ENCODE measurements at places on chromosomes 4 and X.

DNA sequence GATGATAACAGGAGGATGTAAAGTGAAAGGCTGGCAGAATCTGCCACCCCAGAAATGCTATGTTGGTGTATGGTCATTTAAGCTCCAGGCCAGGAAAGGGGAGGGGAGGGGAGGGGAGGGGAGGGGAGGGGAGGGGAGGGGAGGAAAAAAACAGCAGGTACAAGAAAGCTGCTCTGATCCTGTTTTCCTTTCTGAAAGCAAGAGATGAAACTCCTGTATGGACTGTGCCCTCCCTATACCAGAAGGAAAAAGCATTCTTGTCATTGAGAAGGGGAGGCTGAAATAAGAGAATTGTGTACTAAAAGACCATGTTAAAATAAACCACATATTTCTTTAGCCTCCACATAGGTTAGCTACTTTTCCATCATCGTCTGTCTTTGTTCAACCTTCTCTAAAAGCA lies 179.5 kb downstream of the NLGN4X start:
- no peak for DNase-seq

DNA sequence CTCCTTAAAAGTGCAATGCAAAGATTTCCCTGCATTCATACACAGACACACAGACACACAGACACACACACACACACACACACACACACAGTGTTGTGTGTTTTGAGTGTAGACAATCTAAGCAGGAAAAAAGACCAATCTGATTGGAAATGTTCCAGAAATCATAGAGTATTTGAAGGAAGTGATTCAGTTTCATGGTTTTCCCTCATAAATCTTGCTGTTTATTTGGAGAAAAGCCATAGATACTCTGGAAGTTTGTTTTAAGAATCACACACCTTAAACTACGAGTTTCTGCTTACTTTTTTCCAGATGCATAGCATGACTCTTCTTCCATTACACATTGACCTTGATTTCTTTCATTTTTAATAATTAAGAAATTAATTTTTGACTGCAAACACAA lies 298.5 kb upstream of the BMP3 start:
- DNase-seq: peak; percentile 68

DNA sequence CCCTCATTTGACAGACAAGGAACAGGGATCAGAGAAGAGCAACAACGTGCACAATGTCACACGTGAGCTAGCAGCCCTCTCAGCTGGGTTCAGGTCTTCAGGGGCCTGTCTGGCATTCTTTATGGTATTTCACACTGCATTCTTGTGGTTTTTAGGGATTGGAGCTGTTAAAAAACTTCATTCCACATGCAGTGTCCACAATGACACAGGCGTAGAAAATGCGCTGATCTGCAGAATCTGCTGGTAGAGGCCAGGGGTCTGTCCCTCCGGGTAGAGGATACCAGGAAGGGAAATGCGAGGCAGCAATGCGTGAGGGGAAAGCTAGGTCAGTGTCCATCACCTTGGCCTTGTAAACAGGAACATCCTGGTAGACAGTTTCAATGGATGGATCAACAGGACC lies 36.6 kb downstream of the MAP7D3 start:
- peak; percentile 76 for DNase-seq

DNA sequence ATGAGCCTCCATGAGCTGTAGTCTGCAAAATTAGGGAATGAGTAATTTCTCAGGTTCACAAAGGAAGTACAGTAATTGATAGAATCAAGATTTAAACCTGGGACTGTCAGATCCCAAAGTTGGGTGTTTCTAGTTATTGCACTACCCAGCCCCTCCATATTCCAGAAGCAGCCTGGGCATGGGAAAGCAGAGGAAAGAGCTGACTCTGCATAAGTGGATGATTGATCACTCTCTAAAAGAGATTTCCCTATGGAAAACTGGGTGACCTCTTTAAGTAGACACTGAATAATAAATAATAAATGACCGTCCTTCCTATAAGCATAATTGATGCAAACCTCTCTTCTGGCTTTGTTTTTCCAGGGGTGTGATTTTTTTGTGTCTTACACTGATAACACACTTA lies 5.2 kb downstream of the NAAA start:
- no peak for DNase-seq

- no peak for DNase-seq
These were observed 347.5 kb downstream of the NKX6-1 start for GRCh38 chr4:84151574-84151973.

DNA sequence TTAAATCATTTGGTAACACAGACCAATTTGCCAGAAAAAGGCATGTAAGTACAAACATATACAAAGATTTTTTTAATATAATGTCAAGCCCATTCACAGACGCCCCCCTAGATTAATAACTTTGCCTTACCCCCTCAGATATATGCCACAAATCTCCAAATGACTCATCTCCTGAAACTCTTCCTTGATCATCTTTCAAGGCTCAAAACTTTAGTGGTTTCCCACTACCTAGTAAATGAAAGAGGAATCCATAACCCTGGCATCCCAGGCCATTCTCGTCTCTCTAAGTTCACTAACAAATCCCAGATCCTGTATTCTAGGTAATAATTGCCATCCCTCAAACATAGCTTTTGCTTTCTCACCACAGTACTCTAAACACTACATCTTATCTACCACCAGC lies 61.9 kb downstream of the PRSS12 start:
- peak; percentile 69 for DNase-seq

- no peak for DNase-seq
These were observed 76.9 kb upstream of the GPM6B start for GRCh38 chrX:13893826-13894225.

DNA sequence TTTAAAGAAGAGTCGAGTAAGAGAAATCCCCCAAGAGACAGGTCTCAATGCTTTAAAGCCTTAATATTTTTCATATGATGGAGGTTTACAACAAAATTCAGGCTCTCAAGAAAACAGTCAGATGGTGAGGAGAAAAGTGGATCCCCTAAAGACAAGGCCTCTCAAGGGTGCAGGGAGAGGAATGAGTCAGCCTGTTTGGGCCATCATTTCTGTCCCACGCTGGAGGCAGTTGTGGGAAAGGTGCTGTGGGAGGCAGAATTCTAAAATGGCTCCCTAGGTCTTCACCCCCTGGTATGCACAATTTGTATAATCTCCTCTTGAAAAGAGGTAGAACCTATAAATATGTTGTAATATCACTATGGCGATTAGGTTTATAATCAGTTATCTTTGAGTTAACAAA lies 4.6 kb upstream of the TIFA start:
- DNase-seq: no peak

- peak; percentile 60 for DNase-seq
These were observed 433 bp upstream of the COQ2 start for GRCh38 chr4:83285055-83285407.

GRCh38 chr4:7210824-7211223 lies 18.5 kb downstream of the SORCS2 start:
- peak; percentile 87 for DNase-seq

DNA sequence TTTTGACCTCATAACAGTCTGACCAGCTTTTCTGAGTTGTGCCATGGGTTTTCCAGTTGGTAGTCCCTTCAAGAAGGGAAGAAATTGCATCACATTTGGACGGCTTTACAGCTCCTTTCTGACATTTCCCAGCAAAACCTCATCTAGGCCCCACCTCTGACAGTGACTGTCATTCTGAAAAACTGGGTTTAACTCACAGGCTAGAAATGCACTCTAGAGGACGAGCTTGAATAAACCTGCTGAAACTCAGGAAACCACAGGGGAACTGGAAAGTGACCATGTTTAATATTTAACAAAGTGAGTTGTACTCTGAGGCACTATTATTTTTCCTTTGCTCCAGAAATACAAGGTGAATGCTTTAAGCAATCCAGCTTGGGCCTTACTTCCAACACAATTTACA lies 434.3 kb upstream of the RASGEF1B start:
- no peak for DNase-seq

DNA sequence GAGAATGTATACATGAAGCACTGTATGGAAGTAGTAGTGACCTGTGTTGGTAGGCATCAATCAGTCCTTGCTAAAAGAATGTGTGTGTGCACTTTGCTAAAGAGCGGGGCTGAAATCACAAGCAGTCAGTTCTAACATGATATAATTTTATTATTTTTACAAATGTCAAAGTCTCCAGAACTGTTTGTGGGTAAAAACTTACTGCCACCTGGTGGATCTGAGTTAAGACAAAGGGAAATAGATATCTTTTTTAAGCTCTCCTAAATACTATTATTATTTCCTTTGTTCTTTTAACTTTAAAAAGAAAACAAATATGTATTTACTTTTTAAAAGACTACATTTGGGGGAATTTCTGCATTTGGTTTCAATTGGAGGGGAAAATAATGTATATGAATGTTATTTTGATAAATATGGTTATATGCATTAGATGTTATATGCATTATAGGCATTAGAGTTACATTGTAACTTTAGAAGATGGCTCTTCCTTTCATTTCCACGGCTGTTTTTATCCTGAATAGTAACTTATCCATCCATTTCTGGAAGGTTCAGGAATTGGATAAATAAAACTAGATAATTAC lies 7.8 kb upstream of the CLOCK start:
- peak; percentile 61 for DNase-seq

- peak; percentile 86 for DNase-seq
These were observed 13.3 kb upstream of the MID1 start for GRCh38 chrX:10633722-10634121.

GRCh38 chrX:100587861-100588260 lies 3.1 kb downstream of the TNMD start:
- DNase-seq: no peak

GRCh38 chr4:92254767-92255442 lies 48.9 kb upstream of the GRID2 start:
- no peak for DNase-seq

GRCh38 chr4:168585168-168586091 lies 88.6 kb downstream of the PALLD start:
- DNase-seq: peak; percentile 72

GRCh38 chrX:39152106-39152649 lies 350.9 kb downstream of the MID1IP1 start:
- DNase-seq: no peak

GRCh38 chrX:68746988-68747387 lies 81.8 kb upstream of the EFNB1 start:
- no peak for DNase-seq

DNA sequence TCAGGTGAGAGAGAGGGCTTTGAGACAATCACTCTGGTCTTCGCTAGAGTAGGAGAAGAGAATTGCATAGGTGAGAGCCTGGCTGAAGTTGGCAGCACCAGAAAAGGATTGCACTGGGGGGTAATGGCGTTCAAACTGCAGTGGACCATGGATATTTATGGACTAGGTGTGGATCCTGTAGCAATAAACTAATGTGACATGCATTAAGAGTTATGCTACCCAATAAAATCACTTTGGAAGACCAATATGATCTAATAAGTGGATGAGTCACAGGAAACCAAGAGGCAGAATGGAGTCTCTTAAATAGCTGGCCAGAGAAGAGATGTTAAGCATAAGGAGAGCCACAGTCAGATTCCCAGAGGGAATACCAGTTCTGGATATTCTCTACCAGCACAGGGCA lies 259.8 kb downstream of the FBXO8 start:
- no peak for DNase-seq

DNA sequence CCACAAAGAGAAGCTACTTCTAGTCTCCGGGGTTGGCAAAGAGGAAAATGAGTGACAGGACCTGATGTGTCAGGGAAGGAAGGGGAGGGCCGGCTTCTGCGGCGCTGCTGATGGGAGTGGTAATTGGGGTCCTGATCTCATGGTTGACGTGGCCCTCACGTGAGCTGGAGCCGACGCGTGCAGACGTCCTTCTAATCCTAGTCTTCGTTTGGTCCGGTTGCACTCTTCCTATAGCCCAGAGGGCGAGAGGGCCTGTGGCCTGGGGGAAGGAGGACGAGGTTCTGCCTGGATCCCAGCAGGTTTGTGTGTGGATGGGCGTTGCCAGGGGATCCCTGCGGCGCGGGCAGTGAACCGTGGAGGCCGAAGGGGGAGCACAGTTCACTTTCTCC lies at the start of gene ARMCX1:
Gene ARMCX1, plus strand, starts transcription at position 186 of the 389 bp plus-strand sequence. CDS start 2,384 bp downstream, outside the sequence.
- peak; percentile 75 for DNase-seq

GRCh38 chr4:125808570-125808969 lies 493.8 kb downstream of the FAT4 start:
- no peak for DNase-seq

DNA sequence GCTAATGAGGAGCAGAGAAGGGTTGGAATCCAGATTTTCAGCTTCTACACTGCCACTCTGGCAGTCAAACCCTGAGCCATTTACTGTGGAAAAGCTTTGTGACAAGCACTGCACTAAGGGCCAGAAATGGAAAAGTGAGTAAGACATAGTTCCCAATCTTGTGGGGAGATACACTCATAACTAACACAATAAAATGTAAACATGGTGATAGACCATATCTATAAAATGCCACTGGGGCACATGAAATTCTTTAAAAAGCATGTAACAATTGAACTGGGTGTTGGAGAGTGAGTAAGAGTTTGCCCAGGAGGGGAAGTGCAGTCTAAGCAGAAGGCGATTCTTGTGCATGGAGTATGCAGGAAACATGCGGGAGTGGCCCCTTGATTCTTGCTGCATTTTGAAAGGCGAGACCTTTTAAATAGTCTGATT lies 32.0 kb upstream of the ANXA5 start:
- DNase-seq: peak; percentile 76

DNA sequence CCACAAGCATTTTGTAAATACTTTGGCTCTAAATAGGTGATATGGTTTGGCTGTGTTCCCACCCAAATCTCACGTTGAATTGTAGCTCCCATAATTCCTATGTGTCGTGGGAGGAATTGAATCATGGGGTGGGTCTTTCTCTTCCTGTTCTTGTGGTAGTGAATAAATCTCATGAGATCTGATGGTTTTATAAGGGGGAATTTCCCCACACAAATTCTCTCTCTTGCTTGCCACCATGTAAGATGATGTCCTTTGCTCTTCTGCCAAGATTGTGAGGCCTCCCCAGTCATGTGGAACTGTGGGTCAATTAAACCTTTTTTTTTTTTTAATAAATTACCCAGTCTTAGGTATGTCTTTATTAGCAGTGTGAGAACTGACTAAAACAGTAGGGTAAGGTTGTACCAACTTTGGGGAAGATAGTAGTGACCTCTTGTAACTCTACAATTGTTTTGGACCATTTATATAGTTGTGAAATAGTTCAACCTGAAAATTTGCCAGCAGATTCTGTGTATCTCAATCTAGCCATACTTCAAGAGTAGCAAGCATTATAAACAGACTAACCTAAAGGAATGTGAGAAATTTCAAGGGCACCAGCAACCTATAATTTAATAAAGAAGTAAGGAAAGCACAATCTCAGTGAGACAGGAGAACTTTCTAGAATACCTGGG lies 727.8 kb downstream of the GRID2 start:
- peak; percentile 88 for DNase-seq

DNA sequence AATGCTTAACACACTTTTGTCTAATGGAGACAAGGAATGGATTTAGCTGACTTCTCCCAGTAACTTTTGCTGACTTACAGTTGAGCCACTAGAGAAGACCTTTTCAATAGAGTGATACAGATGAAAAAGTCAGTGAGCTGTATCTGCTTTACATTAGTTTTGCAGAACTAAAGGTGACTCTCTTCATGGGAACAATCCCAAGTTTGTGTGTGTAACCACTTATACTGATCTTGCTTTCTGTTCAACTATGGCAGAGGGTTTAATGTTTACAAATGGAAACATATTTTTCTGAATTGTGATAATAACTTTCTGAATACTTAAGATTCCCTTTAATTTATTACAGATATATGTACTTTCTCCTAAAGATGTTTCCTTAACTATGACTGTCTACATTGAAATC lies 182.6 kb upstream of the PUDP start:
- DNase-seq: no peak
